ENCODE measurements at places on chromosomes 4 and X.
A peak's percentile ranks its signal among the peaks of the same experiment; 100 is the strongest.

DNA sequence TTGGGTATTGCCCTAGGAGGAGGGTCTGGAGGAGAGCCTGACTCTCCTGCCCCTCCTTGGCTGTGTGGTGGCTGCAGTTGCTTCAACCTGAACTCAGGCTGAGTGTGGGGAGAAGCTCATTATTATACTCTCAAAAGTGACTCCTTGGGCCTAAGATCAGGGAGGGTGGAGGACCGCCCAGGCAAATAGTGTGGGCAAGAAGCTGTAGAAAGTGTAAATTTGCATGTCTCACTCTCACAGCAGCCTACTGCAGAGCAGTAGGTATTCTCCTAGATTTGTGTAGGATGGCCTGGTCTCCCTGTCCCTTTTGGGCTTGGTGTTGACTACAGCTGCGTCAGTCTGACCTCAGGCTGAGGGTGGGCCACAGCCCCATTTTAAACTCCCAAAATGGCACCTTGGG lies 156.1 kb downstream of the ZNF330 start:
- DNase-seq = no peak

- no peak for DNase-seq
These were observed 314.5 kb downstream of the CAMK2D start for GRCh38 chr4:113447061-113447460.

GRCh38 chr4:151437505-151437904 lies 28.5 kb downstream of the FHIP1A start:
- DNase-seq = no peak

DNA sequence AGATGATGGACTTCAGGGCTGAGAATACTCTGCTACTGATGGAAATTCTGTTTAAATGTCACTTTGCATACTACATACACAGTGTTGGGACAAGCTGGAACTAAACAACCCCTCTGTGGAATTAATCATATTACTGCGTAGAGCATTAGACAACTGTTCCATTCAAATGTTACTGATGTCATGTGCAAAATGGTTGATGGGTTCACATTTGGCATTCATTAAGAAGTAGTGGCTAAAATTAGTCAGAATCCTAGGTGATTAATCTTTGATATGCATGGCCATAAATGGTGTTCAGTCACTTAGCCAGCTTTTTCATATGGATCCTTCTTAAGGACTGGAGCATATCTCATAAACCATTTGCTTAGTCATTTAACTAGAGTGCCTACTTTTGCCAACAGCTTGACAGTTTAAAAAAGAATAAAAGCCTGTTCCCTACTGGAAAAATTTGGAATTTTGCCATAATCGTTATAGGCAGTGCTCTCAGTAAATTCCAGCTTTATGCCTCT lies 105.2 kb downstream of the RNF150 start:
- no peak for DNase-seq

- DNase-seq = no peak
These were observed 93.5 kb upstream of the DDX3X start for GRCh38 chrX:41240509-41240908.

GRCh38 chrX:136055651-136056221 lies 70.5 kb downstream of the SLC9A6 start:
- no peak for DNase-seq

DNA sequence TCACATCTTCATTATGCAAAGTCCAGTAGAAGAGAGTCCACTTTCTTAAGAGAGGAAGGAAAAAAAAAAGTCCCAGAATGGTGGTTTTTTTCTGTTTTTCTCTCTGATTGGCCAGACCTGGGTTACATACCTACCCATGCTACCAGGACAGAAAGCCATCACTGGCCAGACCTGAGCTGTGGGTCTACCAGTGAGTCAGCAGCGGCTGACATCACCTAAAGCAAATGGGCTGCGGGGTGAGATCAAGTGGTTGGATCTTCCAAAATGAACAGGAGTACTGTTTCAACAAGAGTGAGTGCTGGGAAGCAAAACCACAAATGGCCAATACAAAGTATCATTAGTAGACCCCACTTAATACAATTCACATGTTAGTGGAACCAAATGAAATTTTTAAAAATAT lies 1.6 kb upstream of the NDST3 start:
- no peak for DNase-seq

DNA sequence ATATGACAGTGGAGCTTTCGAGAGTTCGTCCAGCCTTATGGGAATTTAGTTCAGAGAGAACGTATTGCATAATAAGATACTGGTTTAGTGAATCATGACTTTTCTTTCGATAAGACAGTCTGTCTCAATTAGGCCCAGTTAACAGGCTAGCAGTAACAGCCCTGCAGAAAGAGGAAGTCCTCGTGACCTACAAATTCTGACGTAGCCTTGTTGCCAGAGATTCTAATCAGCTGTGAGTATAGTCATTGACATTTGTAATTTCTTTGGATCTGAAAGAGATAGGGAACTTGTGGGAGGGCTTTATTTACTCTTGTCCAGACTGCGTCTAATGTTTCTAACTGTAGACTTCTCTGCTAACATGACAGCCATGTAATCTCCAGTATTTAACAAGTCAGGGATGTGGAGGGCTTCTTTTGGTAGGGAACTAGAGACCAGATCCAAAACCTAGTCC lies 15.8 kb downstream of the ART3 start:
- DNase-seq = no peak

- no peak for DNase-seq
These were observed 412.2 kb downstream of the PPP3CA start for GRCh38 chr4:100935090-100935489.

DNA sequence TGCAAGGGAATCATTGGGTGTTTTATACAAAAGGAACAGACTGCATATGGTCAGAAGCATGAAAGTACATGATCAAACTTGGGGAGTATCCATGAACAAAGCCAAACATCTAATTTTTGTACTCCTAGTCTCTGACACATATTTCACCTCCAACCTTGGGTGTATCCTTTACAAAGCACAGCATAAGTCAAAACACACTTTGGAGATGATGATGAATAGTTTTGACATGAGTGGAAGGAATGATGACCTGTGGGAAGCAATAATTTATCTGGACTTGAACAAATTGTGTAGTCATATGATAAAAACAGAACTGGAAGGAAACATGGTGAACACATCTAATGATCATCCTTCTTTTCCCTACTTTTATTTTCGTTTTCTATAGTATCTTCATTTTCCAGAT lies 108.7 kb upstream of the PLS3 start:
- DNase-seq = no peak

- DNase-seq = no peak
These were observed 21.7 kb downstream of the PJA1 start for GRCh38 chrX:69143530-69143929.

DNA sequence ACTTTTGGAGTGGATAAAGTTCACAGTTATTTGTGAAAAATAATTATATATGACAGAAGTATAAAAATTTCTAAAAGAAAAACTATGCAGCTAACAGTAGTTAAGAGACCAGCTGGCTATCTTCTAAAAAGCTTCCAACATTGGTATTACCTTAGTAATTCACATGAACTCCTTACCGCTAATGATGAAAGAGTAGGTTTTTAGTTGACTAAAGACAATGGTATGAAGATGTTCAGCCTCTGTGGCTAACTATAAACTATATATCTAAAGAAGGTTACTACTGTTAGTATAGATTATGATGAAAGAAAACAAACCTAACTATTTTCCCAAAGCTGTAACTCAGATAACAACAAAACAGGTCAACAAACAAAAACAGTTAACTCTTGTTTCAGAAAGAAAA lies 10.4 kb downstream of the CCNI start:
- DNase-seq = no peak

GRCh38 chr4:13635286-13635799 lies 7.8 kb upstream of the BOD1L1 start:
- no peak for DNase-seq

- no peak for DNase-seq
These were observed 35.9 kb downstream of the C4orf50 start for GRCh38 chr4:5982156-5982973.

GRCh38 chr4:97851115-97851514 lies 292.2 kb downstream of the STPG2 start:
- no peak for DNase-seq

DNA sequence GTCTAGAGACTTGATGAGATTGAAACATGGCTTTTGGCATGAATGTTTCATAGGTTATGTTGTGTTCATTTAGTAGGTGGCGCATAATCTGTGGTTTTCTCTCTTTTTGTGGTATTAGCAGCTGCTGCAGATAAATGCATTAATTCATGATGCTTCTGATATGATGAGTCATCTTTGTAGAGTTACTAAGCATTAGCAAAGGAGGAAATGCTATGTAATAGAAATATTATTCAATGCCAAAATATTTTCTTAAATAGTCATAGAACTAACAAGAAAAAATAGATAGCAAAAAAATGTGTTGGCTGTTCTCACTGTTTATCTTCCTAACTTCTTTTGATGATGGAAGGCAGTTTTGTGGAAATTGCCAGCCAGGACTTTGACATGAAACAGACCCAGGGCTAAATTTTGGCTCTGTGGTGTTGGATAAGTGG lies 3.6 kb downstream of the ZXDB start:
- DNase-seq = no peak

- DNase-seq = no peak
These were observed 16.3 kb downstream of the RBMX2 start for GRCh38 chrX:130418066-130418465.

DNA sequence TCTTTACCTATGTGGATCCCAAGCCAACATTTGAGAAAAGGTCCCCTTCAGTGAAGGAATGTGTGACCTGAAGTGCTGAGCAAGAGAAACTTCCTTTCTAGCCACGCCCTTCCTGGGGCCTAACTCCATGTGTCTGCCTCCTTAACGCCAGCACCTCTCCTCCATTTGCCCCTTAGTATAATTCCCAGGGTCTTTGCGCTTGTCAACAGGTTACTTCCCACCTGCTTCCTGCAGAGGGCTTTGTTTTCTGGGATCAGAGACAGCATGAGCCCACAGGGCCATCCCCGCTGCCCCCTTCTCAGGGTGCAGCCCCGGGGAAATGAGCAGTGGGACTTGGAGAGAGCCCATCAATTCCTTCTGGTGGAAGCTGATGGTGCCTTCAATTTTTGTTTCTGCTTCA lies 45.9 kb upstream of the DRD5 start:
- no peak for DNase-seq

- no peak for DNase-seq
These were observed 21.1 kb upstream of the CXCL2 start for GRCh38 chr4:74120086-74120485.

DNA sequence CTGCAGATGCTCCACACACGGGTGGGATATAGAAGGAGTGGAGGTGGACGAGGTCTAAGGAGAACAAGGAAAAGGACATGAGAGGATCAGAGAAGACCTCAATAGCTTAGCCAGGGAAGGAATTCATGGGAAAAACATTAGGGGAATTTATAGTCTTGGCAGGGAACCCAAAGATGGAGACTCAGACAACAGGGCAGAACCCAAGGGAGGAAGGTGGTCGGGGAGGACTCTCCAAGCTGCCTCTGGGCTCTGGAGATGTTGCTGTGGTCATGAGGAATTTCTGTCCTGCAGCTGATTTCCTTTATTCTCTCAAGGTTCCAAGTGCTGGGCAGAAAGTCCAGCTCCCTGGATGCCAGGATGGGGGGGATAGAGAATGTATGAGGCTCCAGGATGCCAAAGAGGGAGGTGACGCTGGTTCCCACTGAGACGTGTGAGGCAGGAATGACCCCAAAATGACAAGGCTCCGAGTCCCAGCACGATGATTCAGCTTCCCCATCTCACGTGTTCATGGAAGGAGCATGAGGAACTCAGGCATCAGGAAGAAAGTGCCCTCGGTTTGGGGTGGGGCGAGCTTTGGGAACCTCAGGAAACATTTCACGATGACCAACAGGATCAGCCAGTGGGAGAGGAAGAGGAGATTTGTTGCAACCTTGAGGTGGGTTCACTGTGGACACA lies 57.0 kb upstream of the PPP2R3B start:
- no peak for DNase-seq

- DNase-seq = no peak
These were observed 173.7 kb downstream of the AREG start for GRCh38 chr4:74618659-74619058.

DNA sequence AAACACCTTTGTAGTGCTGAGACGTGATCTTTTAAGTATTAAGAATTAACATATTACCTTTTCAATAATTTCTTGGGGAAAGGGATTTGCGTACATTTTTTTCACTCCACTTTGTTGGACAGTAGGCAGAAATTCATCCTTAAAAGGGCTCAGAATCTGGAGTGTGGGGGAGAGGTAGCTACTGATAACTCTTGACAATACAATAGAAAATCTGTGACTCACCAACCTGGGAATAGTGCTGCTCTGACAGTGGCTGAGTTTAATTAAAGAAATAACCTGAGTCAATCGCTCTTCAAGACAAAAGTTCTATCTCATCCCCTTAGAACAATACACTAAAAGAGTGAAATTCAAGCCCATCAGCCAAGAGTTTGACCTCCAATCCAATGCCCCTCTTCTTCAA lies 60.2 kb downstream of the SLC9A7 start:
- no peak for DNase-seq

- DNase-seq = peak; percentile 6
These were observed 64.2 kb downstream of the SPINK2 start for GRCh38 chr4:56757261-56757746.

Data from stimulated activated CD8-positive, alpha-beta memory T cell treated with anti-CD3 and anti-CD28 coated beads, Interleukin-15, amount 100 ng/mL, for 24 hours (primary cell).